ENCODE measurements at places on chromosomes 4 and X.

DNA sequence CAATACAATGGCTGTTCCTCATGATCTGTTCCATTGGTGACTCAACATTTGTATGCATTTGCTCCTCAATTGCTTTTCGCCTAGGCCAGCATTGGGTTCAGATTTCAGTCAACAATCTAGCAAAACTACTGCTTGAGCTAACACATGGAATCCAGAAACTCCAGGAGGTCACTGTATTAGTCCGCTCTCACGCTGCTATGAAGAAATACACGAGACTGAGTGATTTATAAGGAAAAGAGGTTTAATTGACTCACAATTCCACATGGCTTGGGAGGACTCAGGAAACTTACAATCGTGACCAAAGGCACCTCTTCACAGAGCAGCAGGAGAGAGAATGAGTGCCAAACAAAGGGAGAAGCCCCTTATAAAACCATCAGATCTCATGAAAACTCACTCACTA is 67.1 kb downstream of the RXFP1 start:
- DNase-seq: no peak

DNA sequence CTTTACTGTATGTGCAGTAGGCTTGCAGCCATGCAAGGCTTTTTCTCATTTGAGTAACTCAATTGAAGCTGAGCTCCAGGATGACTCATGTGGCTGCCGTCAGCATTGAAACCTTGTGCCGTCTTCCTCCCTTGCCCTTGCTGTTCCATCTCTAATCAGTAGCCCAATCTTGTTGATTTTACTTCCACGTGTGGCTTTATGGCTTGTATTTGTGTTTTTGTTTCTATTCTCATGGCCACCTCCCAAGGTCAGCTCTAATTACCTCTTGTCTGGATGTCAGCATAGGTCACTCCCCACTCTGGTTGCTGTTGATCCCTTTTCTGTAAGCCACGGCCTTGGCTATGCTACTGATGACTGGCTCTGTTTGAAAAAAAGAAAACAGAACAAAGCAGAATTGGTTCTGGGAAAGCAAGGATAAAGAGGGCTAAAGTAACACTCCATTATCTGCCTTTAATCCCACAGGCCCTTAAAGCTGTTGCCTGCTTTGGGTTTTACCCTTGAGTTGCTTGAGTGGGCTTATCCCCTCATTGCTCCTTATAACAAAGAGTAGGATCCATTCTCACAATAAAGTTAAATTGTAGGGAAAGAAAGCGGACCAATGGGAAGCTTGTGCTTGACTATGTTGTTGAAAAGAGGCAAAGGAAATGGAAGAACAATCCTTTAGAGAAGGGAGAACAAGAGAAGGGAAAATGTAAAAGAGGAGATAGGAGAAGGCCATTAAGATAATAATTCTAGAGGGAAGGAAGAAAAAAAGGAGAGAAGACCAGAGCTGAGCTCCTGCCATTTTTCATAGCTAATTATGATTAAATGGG is 173.9 kb upstream of the PGRMC2 start:
- DNase-seq: peak; percentile 79

GRCh38 chr4:183966371-183966770 is 61.3 kb downstream of the STOX2 start:
- no peak for DNase-seq

DNA sequence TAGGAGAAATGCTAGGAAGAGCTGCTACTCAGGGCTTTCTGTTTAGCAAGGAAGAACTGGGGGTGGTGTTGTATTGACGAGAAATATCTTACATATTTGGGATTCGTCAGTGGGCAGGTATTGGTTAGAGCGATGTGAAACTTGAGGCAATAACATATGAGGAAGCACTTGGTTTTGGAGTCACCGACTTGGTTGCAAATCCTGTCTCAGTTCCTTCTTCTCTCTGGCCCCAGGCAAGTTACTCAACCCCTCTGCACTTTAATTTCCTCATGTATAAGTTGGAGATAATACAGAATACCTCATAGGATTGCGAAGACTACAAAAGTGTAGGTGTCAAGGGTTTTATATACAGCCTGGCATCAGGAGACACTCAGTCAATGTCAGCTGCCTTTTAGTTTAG is 34.1 kb downstream of the GPAT3 start:
- DNase-seq: no peak

DNA sequence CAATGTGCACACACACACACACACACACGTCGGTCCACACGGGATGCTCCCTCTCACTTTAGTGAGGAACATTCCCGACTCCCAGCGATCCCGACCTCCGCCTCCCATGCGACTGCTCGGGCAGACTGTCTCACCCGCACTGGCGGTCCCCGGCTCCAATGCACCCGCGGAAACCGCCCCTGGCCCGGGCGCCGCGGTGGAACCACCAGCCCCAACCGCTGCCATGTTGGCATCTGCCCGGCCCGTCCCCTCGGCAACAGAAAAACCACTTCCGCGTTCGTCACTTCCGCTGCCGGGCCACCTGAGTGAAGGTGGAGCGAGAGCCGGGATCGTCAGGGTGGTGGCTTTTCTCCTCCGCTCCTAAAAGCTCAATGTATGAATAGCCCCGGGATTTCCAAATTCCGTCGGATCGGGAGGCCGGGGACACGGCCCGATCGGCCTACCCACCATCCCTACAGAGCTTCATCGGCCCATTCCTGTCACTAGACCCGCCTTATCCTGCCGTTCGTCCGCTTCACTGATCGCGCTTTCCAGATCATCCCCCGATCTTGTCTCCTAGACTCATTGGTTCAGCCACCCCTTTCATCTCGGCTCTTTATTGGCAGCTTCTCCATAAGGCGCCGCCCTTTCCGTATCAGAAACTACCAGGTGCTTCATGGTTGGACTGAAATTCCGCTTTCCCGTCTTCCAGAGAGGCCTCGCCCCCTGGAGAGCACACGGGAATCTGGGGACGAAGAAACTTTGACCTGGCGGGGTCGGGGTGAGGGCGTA is at the start of gene SLC35A2:
TSS of gene SLC35A2 (minus strand) at position 235 of the 771 bp plus-strand sequence. CDS start at position 225, 10 bp downstream.
- peak; percentile 78 for DNase-seq

- DNase-seq: peak; percentile 31
Measured at GRCh38 chrX:134753718-134754008, 95.4 kb upstream of the PLAC1 start.

GRCh38 chr4:153643406-153644383 is 40.4 kb upstream of the TLR2 start:
- DNase-seq: peak; percentile 33

DNA sequence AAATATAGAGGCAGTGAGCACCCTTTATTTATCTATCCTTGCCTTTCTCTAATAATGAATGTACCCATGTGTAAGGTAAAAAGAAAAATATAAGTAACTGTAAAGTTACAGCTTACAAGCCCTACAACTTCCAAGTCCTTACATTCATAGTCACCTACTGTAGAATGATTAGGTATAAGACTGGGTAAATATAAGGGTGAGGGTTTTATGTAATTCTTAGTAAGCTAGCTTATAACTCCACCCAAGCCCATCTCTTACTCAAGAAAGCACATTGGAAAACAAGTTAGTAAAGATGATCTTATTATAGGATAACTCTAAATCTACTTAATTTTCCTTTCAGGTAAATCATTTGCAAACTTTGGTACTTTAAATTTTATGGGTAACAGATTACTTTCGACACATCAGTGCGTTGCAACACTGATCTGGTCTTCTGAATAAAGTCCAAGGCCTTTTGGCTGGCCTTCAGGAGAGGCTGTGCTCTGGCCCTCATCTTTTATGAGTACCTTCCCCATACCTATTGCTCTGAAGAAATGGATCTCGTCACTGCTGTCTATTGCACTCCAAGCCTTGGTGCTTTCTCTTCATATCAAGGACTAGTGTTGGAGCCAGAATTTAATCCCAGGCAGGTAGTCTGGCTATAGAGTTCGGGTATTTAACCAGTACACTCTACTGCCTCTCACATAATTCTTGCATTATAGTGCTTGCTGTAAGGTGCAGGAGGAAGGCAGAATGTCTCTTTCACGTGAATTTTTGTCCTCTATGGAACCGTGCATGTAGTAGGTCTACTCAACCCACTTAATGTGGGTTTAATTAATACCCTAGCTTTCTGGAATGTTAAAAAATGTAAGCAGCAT is 443.6 kb upstream of the AR start:
- DNase-seq: no peak

GRCh38 chr4:41656572-41657520 is 91.7 kb downstream of the PHOX2B start:
- no peak for DNase-seq

DNA sequence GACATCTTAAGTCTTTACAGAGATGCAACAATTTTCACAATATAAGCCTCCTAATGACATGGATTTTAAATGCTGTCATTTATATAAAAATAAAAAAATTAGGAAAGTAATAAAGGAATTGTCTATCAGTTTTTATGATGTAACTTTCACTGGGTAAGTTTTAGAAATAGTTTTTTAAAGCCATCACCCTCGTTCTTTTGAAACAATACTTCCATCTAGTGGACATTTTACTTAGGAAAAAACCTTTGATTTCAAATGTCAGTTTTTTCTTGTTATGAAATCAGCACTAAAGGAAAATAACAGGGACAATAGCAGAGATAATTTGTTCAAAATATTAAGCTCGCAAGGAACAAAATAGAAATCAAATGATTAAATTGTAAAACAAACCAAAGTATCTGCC is 24.3 kb upstream of the NDNF start:
- peak; percentile 36 for DNase-seq

- no peak for DNase-seq
Measured at GRCh38 chrX:109959356-109959871, 43.5 kb upstream of the TMEM164 start.

DNA sequence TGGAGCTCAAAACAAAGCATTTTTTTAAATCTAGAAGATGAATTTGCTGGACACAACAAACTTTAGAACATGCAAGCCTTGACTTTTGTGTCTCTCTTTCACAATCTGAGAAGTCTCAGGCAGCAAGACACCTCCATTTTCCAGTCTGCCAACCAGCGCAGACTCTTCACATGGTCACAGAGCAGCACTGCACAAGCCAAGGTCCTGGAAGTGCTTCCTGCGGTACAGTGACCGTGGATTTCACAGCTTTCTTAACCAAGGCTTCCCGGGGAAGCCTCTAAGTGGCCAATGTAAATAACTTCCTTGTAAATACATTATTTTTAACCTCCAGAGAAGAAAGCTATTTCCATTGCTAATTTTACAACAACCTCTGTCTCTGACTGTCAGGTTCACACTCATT is 31.2 kb downstream of the ZNF827 start:
- peak; percentile 18 for DNase-seq

- DNase-seq: no peak
Measured at GRCh38 chrX:11059933-11060332, 51.2 kb upstream of the HCCS start.

- DNase-seq: no peak
Measured at GRCh38 chrX:20414762-20415445, 148.2 kb upstream of the RPS6KA3 start.

DNA sequence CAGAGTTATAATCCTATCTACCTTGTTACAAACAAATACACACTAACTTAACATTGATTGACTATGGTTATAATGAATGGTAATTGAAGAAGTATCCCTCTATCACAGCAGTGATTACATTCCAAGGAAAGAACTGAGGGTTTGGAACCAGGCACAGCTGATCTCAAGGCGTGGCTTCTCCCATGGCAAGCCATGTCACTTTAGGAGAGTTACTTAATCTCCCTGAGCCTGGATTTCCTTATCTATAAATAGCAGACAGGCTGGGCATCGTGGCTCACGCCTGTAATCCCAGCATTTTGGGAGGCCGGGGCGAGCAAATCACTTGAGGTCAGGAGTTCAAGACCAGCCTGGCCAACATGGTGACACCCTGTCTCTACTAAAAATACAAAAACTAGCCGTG is 25.6 kb downstream of the SORBS2 start:
- DNase-seq: no peak
